ENCODE measurements at places on chromosomes 3 and 15.

DNA sequence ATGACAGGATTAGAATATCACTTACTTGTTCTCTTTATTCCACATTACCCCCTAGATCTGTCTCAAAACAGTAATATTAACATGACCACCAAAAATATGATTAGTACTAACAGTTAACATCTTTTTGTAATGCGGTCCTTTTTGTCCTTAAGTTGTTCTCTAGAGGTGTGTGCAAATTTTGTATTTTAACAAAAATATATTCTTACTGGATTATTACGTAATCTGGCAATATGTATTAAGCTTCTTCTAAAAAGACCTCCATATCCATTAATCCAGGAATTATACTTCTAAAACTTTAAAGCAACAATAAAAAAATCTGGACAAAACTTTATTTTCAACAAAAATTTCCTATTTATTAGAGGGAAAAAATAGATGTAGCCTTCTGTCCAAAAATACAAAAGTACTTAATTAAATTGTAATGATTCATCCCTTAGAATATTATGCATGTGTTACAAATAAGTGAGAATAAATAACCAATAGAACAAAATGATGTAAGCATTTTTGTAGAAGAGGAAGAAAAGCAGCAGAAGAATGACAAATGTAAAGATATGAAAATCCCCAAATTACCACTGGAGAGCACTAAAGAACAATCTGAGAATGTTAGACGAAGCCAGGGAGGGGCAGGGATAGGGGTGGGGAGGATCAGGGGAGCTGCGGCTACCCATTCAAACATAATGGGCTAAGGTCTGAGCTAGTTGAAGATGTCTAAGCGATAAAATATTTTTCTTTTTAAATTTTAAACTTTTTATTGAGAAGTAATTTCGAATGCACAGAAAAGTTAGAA is 945.6 kb downstream of the MCTP2 start:
- no peak for DNase-seq

GRCh38 chr3:58173669-58174398 is 36.9 kb downstream of the DNASE1L3 start:
- DNase-seq: no peak

DNA sequence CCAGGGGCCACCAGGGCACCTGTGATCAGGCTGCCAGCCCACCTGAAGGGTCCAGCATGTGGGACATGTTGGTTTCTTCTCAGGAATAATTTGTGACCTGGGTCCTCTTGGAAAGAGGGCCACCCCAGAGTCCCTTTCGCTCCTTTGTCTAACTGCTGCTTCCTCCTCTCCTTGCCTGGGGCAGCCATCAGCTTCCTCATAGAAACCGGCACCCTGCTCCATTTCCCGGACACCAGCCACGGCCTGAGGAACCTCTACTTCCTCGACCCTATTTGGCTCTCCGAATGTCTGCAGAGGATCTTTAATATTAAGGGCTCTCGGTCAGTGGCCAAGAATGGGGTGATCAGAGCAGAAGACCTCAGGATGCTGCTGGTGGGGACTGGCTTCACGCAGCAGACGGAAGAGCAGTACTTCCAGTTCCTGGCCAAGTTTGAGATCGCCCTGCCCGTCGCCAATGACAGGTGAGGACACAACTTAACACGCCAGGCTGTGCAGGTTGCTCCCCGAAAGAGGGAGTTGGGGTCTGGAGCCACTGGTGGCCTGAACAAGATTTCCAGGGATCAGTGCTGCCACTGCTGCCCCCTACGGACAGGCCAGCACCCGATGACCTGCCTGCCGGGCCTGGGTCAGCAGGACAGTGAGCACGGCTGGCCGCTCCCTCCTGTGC is 109.7 kb downstream of the LRRK1 start:
- DNase-seq: no peak

- no peak for DNase-seq
These were observed 94.8 kb downstream of the SLC9A9 start for GRCh38 chr3:143753456-143753855.

DNA sequence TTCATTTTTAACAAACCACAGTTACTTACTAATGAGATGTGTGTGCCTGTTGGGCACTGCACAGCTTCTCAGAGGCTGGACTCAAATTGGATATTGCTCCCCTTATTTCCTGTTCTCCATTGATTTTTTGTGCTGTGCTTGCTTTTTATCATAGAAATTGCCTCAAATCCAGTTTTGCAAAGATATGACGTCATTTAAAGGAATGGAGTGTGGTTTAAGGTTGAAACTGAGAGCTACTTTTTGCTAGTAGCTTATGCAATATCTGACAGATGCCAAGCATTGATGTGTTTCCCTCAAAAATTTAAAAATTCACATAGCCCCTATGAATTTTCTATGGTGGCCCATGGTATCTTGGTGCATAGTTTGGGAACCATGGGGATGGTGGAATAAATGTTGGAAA is 67.7 kb upstream of the ROPN1 start:
- DNase-seq: no peak

GRCh38 chr3:145639875-145640274 is 521.1 kb downstream of the PLOD2 start:
- no peak for DNase-seq

GRCh38 chr3:189160519-189161309 is 11.1 kb upstream of the TPRG1 start:
- DNase-seq: no peak

DNA sequence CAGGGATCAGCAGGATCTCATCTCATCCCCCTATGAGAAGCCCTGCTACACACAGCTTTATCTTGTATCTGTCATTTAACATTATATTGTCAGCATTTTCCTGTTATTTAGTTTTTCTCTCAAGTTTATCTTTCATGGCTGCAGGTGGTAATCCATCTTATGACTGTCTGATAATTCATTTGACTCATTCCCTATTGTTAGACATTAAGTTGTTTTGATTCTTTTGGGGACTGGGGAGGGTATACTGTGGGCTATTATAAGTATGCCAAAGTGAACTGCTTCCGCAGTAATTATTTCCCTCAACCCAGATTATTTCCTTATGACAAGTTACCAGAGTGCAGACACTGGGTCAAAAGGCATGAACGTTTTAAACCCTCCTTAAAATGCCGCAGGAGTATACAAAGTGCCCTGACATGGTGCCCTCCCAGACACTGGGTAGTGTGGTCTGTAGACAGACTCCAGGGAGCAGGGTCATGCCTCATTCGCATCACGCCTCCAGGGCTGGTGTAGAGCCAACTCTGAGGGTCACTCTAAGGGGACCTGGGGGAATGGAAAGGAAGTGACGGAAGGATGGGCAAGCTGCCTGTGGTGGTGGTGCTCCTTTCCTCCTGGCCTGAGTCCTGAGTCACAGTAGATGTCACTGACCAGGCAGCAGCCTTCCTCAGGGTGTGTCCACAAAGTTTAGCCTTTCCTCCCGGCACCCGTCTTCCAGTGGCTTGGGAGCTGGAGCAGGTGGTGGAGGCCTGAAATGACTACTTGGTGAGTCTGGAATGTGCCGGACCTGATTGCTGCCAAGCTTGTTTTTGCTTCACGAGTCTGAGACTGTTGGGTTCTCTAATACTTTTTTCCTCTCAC is 11.6 kb downstream of the GPR160 start:
- DNase-seq: no peak

GRCh38 chr3:126858887-126859286 is 124.0 kb upstream of the PLXNA1 start:
- DNase-seq: no peak

GRCh38 chr3:184491867-184492615 is 69.5 kb upstream of the EPHB3 start:
- DNase-seq: no peak

DNA sequence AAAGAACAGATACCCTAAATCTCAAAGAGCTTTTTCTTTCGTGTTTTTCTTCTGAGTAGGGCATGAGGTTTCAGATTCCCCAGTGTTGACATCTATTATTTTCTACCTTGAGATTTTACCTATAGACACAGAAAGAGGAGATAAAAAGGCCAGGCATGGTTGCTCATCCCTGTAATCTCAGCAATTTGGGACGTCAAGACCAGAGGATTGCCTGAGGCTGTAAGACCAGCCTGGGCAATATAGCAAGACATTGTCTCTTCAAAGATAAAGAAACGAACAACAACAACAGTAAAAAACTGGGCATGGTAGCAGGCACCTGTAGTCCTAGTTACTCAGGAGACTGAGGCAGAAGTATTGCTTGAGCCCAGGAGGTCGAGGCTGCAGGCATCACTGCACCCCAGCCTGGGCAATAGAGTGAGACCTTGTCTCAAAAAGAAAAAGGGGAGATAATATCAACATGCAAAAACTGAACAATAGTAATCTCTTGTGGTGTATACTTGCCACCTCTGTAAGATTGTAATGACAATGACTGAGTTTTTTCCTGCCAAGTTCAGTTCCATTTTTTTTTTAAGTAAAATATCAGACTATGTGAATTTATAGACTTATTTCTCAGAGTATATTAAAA is 71.3 kb downstream of the MBNL1 start:
- no peak for DNase-seq

- DNase-seq: no peak
These were observed 195.0 kb downstream of the RORA start for GRCh38 chr15:61033940-61034677.

DNA sequence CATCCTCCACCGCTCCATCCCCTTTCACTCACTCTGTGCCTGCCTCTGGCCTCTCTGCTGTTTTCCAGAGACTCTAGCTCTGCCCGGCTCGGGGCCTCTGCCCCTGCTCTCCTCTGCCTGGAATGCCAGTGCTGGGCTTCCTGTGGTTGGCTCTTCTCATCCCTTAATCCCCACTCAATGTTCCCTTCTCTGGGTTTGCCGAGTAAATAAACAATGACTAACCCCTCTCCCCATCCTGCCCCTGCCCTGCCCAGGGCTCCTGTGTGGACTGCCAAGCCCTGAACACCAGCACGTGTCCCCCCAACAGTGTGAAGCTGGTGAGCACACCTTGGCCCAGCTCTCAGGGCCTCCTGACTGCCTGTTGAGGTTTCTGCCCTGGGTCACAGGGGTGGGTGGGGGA is 12.2 kb downstream of the STAB1 start:
- DNase-seq: no peak

DNA sequence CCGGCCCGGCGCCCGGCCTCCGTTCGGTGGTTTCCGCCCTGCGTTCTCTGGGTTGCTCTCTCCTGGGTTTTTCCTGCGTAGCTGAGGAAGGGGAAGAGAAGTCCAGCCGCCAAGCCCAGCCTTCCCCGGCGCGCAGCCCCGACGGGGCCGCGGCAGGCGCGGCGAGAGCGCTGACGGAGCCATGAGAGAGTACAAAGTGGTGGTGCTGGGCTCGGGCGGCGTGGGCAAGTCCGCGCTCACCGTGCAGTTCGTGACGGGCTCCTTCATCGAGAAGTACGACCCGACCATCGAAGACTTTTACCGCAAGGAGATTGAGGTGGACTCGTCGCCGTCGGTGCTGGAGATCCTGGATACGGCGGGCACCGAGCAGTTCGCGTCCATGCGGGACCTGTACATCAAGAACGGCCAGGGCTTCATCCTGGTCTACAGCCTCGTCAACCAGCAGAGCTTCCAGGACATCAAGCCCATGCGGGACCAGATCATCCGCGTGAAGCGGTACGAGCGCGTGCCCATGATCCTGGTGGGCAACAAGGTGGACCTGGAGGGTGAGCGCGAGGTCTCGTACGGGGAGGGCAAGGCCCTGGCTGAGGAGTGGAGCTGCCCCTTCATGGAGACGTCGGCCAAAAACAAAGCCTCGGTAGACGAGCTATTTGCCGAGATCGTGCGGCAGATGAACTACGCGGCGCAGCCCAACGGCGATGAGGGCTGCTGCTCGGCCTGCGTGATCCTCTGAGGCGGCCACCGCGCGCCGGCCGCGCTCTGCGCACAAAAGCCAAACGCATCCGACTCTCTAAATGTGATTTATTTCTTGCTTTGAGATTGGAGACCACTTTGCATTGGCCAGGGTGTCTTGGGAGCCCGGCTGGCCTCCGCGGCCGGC is 727 bp downstream of the RAP2B start:
- DNase-seq: peak; percentile 50

GRCh38 chr3:188904670-188905069 is 267.1 kb upstream of the TPRG1 start:
- DNase-seq: no peak

- DNase-seq: no peak
These were observed 139.0 kb upstream of the RBMS3 start for GRCh38 chr3:29141918-29142275.

DNA sequence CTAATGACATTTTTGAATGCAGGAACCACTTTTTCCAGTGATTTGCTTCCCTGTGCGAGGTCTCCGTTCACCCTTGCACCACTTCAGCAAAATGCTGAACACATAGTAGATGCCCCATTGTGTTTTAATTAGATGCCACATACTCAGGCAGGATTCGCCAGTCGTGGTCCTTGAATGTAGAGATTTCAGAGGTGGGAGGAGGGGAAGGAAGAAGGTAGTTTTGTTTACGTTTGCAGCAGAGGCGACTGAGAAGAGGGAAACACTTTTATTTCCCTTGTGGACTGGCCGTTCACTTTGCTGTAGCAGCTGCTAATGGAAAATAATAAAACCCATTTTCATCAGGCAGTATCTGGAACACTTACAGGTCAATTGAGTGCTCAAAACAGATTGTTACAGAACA is 262.8 kb upstream of the TBL1XR1 start:
- no peak for DNase-seq

DNA sequence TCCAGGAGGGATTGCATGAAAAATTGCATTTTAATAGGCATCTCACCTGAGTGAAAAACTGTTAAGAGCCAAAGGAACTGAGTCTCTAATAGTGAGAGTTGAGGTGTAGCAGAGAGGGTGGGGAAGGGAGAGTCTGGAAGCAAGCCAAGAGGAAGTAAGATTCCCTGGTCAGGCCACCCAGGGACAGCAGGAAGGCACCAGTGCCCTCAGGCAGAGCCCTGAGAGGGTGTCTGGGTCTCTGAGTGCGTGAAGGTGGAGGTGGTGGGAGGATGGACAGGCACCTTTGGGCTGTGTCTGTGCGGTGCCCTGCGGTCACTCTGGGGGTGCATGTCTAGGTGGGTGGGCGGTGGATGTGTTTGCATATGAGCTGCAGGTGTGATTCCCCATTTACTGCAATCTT is 300.4 kb upstream of the ROPN1 start:
- DNase-seq: no peak

DNA sequence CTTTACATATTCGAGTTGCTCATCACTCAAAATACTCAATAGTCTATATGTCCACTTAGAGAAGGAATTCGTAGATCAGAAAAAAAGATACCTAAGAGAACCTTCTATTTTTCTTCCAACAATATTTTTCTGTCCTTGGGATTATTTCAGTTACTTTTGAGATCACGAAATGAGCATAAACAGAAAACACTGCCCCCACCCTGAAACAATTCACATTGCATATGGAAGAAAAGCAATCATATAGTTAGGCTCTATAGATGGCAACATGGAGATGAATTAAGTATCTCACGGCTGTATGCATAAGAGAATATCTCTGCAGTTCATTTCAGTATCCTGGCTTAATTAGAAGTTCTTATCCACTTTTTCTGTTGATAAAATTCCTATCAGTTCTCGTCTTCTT is 391.1 kb downstream of the FGF12 start:
- no peak for DNase-seq

- no peak for DNase-seq
These were observed 60.3 kb upstream of the TP63 start for GRCh38 chr3:189570916-189571315.

- DNase-seq: no peak
These were observed 18.7 kb downstream of the TMEM43 start for GRCh38 chr3:14143271-14144225.

All from HAP-1 (cell line).